ENCODE measurements at places on chromosomes 4 and X.

DNA sequence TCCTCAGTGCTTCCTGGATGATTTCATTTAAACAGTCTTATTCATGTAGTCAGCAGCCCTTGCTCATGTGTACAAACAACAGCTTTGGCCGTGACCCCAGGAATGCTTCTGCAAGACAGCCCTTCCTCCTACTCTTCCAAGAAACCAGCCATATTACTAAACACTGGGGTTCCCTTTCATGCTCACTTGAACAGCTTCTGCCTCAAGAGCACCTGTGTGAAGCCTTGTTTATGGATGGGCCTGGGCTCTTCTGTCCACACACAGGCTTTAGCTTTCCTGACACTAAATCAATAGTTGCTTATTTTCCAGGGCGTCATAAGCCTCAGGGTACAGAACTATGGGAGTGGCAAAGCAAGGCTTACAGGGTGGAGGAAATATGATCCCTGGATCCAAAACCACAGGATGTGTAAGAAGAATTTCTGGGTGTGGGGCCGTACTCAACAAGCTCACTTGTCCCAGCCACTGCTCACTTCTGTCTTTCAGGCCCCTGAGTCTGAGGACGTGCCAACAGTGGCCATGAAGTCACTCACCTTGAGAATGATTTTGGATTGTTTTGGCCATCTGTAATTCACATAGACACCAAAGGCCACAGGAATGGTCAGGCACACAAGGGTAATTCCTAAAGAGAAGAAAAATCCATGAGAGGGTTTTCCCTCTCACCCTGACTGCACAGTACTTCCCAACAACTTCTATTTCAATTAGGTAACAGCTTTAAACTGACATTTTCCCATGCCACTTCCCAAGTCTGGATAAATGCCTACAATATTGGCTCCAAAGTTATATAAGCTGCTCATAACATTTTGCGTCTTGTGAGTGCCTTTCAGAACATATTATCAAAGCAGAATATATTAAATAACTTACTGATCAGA, 17.7 kb downstream of the SLC10A6 start:
- DNase-seq, result no peak

DNA sequence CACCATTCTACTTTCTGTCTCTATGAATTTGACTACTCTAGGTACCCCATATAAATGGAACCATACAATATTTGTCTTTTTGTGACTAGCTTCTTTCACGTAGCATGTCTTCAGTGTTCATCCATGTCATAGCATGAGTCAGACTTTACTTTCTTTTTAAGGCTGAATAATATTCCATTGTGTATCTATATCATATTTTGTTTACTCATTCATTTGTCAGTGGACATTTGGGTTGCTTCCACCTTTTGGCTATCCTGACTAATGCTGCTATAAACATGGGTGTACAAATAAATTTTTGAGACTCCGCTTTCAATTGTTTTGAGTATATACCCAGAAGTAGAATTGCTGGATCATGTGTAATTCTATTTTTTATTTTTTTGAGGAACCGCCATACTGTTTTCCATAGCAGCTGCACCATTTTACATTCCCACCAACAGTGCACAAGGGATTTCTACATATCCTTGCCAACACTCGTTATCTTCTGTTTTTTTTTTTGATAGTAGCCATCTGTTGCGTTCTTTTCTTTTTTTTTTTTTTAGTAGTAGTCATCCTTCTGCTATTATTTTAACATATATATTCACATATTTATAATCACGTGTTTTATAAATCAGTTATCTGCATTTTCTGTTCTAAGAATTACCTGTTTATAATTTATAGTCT, 158.0 kb upstream of the MED14 start:
- DNase-seq, result no peak

DNA sequence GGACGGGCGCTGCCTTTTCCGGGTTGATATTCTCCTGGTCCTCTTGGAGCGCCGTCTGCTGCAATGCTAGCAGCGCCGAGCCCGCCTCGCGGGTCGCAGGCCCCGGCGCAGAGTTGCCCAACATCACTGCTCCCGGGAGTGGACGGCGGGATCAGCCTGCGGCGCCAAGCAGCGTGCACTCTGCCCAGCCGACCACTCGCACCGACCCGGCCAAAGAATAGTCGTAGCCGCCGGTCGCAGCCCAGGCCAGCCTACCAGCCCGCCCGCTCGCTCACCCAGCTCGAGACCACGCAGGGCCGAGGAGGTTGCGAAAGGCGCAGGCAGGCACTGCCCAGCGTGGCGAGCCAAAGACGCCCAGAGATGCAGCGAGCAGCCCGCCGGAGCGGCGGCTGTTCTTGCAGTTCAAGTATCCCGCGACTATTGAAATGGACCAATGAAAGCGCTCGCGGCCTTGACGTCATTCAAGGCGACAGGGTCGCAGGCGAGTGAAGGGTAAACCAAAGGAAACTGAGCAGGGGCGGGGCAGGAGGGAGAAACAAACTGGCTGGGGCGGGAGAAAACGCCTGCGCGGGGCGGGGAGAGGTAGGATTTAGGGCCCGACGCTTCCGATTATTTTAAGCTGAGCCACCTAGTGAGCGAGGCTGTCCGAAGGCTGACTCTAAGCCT, at the start of gene CCNA2:
CCNA2 (minus strand) TSS at position 379 of the 666 bp plus-strand sequence; CDS start at position 124, 255 bp downstream.
- peak; percentile 94 for DNase-seq

- no peak for DNase-seq
Measured at GRCh38 chr4:83604321-83604720, 68.4 kb downstream of the GPAT3 start.

DNA sequence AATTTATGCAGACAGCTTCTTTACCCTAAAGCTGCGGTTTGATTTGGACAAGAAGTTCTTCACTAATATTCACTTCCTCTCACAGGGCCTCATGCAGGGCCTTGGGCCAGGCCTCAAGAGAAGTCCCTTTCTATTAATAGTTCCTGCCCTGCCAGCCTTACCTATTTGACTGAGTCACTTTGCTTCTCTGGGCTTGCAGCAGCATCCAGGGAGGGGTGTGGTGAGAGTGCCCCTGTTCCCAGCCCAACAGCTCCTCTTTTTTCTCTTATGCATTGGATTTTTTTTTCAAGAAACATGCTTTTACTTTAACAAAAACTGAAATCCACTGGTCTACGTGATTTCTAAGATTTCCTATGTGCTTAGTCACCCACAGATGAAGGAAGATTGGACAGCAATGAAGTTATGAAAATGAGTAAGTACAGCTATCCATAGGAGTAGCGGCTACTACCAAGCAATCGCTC, 26.7 kb downstream of the FAM156B start:
- DNase-seq, result no peak

GRCh38 chrX:39442332-39442731, 641.1 kb downstream of the MID1IP1 start:
- no peak for DNase-seq

DNA sequence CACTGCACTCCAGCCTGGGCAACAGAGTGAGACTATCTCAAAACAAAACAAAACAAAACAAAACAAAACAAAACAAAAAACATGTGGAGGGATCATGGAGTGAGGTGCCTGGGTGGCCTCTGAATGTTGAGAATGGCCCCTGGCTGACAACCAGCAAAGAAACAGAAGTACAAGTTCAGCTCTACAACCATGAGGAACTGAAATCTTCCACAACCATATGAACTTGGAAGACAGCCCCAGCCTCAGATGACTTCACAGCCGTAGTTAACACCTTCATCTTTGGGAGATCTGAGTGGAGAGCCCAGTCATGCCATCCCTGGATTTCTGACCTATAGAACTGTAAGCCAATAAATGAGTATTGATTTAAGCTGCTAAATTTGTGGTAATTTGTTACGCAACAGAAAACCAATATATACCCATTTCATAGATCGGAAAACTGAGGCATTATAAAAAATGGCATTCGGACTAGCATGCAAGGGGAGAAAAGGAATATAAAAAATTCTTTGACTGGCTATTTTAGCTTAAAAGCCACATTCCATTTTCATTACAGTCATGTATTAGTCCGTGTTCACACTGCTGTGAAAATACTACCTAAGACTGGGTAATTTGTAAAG, 138.7 kb upstream of the RAPGEF2 start:
- no peak for DNase-seq

DNA sequence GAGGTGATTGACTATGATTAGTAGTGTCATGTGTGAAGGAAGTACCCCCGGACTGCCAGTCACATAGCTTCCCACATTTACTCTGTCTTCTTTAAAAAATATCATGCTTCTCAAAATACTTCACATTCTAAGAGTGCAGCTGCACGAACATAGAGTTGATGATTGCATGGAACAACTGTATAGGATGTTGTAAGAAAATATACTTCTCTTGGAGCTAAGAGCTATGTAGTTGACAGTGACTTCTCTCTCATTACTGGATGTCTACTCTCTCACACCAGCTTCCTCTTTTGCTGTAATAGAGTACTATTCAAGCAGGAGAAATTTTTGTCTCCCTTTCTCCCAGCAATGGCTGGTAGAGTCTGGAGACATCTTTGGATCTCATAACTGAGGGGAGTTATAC, 99.4 kb upstream of the PUDP start:
- no peak for DNase-seq

DNA sequence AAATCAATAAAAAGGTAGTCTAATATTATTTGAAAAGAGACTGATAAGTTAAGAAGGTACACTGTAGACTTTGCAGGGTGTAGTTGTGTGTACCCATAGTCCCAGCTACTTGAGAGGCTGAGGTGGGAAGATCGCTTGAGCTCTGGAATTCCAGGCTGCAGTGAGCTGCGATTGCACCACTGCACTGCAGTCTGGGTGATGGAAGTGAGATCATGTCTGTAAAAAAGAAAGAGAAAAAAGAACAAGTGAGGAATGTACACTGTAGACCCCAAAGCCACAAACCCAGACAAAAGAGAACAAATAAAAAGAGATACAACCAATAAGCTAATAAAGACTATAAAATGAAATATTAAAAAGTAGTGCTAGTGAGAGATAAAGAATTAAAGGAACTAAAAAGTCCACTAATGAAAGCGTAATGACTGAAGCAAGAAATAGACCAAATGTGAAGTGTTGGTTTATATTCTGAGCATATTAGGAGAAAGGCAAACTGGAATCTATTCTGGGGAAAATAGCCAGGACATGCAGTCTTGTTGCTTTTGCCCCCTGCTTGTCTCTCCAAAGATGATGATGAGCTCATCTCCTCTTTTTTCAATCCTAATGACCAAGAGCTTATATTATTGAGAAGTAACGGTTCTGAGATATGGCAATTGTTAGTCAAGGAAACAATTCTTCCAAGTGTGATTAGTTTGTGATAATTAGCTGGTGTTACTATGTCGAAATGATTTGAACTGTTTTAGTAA, 19.1 kb downstream of the GSX2 start:
- no peak for DNase-seq

DNA sequence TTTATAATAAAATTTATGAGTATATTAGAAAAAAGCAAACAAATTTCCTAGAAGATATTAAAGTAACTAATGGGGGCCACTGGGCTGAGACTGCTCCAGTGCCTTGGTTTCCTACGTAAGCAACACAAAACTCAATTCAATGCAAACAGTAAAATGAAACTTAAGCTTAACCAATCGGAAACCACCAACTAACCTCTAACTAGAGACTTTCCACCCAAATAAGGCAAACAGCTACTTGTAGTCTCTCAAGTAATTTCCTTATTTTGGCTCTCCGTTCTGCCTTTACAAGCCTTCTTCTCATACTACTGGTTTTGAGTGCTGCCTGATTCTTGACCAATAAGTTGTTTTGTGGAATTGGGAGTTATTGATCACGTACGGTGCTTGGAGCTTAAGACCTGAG, 167.3 kb upstream of the VEGFC start:
- DNase-seq, result no peak

DNA sequence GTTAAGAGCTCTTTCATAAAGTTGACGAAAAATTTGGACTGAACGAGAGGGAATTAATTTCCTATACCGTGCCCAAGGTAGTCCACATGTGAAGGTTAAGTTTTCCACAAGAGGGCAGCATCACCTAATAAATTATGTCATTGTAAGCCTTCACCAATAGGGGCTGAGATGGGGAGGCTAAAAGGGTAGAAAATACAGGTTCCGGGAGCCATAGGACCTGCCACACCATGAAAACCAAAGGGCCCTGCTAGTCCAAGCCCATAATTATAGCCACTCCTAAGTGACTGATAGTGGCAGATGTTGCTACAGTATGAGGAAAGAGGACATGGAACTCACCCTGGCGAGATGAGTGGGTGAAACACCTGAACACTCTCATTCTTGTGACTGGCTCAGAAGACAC, 122.2 kb downstream of the SHROOM4 start:
- DNase-seq, result no peak

- DNase-seq, result no peak
Measured at GRCh38 chrX:53049127-53049517, 533 bp downstream of the GPR173 start.

GRCh38 chr4:127601029-127601428, 31.7 kb upstream of the INTU start:
- DNase-seq, result no peak

DNA sequence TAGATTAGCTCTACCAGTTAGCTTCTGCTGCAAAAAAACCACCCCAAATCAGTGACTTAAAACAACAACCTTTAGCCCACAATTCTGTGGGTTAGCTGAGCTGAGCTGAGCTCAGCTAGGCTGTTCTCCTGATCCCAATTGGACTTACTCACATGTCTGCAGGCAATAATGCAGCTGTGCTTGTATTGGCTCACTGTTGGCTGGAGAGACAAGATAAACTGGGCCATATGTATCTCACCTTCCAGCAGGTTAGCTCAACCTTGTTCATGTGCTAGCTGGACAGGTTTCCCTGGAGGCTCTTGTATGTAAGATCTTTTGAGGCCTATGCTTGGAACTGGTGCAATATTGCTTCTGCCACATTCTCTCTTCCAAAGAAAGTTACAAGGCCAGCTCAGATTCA, 261.5 kb upstream of the ADGRL3 start:
- no peak for DNase-seq

DNA sequence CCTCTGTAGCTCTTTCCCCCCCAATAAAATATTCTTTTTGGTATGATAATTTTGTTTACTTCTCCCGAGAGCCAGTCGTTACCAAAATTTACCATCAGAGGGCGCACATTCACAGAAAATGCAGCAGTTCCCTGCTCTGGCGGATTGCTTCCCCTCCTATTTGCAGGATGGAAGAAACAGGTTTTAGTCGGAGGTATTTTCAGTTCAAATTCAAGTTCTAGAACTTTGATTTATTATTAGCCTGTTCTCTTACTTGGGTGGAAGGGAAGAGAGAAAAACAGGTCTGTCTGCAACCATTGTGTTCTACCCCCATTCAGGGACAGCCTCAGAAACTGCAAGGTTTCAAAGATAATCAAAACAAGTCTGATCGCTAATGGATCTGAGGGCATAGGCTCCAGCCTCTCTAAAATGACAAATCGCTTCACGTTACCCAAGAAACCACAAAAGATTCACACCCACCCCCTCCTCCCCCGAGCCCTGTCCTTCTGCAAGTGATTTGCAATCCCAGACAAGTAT, 263.8 kb upstream of the RPS6KA3 start:
- peak; percentile 16 for DNase-seq

GRCh38 chr4:130336585-130337217, 1240.7 kb downstream of the C4orf33 start:
- DNase-seq, result no peak

GRCh38 chr4:112410364-112410763, 105.6 kb downstream of the NEUROG2 start:
- DNase-seq, result no peak

DNA sequence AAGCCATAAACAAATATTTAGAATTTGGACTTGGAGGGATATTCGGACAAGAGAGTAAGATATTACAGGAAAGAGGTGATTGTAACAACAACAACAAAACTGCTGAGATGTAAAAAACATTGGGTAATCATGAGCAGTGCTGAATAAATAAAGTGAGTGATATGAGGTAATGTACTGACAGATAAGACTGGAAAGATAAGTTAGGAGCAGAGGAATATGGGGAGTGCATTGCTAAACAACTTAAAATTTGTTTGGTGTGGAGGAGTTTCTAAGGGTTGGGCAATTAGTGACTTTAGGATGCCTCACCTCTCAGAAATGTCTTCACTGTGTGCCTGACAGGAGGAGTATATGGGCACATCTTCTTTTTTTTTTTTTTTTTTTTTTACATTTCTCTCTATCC, 637.8 kb upstream of the GRIA3 start:
- DNase-seq, result no peak

All from activated CD4-positive, CD25-positive, alpha-beta regulatory T cell treated with anti-CD3 and anti-CD28 coated beads, Interleukin-2, amount 50 U/mL, for 16 hours (primary cell).